Occipital lobe (tissue), 3 donors: ENCODE measurements at places on chromosomes 2 and 18.

GRCh38 chr2:162244541-162245031 is 1.3 kb upstream of the FAP start:
- DNase-seq: no peak

DNA sequence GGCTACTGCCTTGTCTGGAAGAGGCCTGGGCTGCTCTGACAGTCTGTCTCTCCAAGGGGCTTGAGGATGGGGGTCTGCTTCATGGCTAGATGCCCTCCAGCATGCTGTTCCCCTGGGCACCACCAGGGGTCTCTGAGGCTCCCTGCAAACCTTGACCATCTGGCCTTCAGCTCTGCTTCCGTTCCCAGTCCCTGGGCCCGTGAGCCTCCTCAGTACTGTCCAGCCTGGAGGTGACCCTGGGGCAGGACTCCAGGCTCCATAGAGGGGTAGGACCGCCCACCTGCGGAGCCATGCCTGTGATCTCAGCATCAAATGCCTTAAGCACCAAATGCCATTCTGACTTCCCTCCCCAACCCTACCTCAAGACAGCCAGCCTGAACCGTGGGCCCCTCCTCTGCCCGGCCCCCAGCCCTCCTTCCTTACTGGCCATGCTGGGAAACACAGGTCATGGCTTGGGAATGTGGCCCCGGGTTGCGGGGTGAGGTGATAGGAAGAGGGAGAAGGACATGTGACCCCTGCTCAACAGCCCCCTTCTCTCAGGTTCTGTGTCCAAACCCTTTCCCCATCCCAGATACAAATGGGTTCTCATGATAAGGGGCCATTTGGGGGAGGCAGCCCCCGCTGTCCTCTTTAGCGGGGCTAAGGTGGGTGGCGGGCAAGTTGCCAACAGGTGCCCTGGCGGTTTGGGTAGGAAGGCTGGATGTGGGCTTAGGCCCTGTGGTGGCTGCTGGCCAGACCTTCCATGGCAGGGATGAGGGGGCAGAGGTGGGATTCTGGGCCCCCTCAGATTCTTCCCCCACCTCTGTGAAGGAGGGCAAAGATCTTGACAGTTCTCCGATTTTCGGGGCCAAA is 25.0 kb downstream of the SPEG start:
- no peak for DNase-seq

GRCh38 chr2:103123516-103123915 is 361.7 kb downstream of the TMEM182 start:
- no peak for DNase-seq

- no peak for DNase-seq
Observed at GRCh38 chr18:21571772-21572171, 28.7 kb downstream of the ESCO1 start.
